ENCODE measurements at places on chromosomes 5 and 9.
A peak's percentile ranks its signal among the peaks of the same experiment; 100 is the strongest.

- peak; percentile 78 for DNase-seq
Observed at GRCh38 chr9:132575005-132575609, 7.3 kb upstream of the BARHL1 start.

GRCh38 chr9:20929276-20929675, 102.2 kb downstream of the HACD4 start:
- no peak for DNase-seq

- DNase-seq, result peak; percentile 67
Observed at GRCh38 chr9:34612788-34613390, 992 bp upstream of the RPP25L start.

- no peak for DNase-seq
Observed at GRCh38 chr9:4117835-4118610, 181.8 kb downstream of the GLIS3 start.

GRCh38 chr5:4113426-4113825, 517.8 kb downstream of the IRX1 start:
- DNase-seq, result no peak

DNA sequence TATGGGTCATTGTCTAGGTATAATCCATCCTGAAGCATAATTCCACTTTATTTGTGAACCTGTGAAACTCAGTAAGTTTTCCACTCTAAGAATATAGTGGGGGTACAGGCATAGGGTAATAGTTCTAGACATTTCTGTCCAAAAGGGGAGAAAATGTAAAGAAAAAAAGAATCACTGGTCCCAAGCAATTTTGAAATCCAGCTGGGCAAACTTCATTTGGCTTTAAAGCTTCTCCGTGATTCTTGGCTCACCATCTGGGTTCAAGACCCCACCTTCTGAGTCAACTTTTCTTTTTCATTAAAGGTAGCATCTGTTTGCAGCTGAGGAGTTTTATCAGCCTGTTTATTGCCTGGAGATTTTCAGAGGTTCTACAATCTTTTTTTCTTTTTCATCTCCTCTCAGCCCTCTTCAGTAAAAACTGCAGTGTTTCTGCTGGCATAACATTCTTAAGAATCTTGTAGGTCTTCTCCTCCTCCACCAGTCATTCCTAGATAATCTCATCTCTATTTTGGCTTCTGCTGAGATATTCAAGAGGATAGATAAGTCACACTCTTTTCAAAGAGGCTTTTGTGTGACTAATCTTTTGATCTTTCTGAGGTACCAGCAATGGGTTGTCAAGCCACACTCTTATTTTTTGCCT, 126.1 kb upstream of the PITX1 start:
- no peak for DNase-seq

DNA sequence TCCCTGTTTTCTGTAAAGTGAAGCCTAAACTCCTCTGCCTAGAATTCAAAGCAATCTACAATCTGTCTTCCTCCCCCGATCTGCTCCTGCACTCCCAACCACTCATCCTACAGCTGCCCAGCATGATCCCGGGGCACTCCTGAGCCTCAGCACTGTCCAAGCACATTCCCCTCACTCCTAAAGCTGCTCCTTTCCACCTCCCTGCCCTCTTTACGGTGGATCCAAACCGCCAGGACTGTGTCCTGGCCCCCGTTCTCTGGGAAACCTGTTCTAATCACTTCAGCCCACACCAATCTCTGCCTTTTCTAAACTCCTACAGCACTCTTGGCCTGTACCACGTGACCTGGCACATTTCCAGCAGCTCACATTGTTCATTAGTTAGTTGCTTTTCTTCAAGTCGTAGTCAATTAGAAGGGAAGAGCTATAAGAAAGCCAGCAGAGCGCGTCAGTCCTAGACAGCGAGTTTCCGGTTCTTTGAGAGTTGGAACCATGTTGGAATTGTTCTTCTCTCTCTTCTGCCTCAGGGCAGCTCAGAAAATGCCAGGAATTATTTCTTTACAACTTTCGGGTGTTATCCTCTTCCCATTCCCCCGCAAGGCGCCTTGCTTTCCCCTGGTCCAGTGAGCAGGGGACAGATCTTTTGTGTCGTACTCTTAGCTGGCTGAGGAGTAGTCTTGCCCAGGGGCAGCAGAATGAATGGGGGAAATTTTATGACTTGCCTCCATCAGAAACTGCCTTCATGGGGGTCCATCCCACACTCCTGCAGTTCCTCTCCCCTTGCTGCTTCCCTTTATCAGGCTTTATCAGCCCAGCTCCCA, 60.7 kb downstream of the NRG2 start:
- DNase-seq, result no peak

DNA sequence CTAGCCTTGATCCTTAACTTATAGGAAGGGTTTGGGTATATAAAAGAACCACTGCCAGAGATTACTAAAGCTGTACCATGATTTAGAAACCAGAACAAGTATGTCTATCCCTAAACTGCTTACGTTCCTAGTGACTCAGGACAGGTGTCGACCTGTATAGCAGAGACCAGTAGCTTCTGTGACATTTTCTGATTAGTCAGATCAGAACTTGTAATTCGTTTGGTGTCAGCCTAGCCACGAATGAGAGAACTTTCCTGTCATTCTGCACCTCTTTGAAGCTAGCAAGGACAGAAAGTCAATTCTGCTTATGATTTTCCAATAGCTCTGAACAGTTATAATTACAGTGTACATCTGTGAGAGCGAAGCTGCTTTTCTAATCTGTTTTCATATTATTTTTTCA, 39.5 kb downstream of the PRKACG start:
- no peak for DNase-seq

GRCh38 chr5:124088289-124089032, 576.5 kb downstream of the CSNK1G3 start:
- no peak for DNase-seq

DNA sequence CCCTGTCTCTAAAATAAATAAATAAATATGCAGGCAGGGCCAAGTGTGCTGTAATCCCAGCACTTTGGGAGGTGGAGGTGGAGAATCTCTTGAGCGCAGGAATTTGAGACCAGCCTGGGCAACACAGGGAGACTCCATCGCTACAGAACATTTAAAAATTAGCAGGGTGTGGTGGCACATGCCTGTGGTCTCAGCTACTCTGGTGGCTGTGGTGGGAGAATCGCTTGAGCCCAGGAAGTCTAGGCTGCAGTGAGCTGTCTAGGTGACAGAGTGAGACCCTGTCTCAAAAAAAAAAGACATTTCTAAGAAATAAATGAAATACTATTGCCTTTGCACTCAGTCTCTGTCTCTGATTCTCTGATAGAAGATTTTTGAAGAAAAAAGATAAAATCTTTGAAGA, 1.2 kb upstream of the PCDHGA10 start:
- DNase-seq, result no peak

GRCh38 chr5:82100303-82101077, 128.7 kb downstream of the ATG10 start:
- DNase-seq, result no peak

DNA sequence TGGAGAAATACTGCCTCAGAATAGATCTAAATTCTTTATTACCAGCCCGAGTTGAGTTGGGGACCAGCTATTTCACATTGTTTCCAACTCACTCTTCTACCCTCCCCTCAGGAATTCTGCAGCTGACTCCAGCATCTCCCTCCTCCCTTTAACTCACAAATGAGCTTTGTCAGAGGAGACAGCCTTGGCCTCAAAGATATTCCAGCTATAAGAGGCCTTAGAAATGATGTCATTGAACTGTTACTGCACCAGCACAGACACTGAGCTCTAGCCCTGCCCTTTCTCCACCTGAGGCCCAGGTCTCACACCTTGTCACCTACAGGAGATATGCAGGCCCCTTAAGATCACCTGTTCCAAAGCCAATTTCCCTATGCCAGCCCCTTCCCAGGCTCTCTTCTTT, 78.4 kb upstream of the ATP10B start:
- DNase-seq, result no peak

- no peak for DNase-seq
Observed at GRCh38 chr9:111915425-111915758, 18.8 kb downstream of the UGCG start.

Measured in NCI-H1694 treated with DMSO at 0.1 percent for 48 hours (cell line).